ENCODE measurements at places on chromosomes 3 and 15.

GRCh38 chr3:15629860-15630597 is 28.5 kb downstream of the BTD start:
- DNase-seq = peak; percentile 93

DNA sequence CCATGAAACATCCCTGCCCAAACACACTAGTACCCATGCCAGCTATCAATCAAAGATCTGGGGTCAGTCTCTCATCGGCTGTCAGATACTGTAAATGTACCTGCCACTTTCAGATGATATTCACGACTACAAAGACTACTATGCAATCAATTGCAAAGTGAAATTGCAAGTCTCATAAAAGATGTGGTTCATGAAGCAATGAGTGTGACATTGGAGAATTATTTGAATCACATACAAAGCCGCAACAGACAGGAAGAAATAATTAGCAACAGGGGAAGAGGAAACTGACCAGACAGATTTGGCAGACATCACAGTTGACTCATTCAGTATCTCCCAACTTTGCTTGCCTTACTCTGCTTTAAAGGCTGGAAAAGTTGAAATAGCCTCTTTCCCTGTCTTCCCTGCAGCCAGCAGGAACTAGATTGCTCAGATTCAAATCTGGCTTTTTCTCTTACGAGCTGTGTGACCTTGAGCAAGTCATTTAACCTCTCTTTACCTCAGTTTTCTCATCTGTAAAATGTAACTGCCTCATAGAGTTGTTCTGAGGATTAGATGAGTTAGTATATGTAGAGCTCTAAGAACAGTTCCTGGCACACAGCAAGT is 95.7 kb upstream of the C3orf80 start:
- DNase-seq = peak; percentile 95

DNA sequence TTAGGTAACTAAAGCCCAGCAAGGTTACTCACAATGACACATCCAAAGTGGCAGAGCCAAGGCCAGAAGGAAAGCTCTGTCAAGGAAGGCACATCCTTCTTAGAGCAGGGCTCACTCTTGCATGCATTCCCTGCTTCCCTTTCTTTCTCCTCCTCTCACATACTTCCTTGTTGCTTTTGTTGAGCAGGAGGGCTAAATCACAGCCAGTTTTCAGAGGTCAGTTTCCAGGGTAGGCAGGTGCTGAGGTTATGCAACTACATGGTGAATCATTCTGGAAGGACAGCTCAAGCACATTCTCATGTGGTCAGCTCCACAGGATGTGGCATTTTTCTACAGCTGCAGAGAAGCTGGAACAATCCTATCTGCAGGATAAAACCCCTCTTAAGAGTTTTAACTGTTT is 275.6 kb downstream of the ZNF621 start:
- peak; percentile 91 for DNase-seq

DNA sequence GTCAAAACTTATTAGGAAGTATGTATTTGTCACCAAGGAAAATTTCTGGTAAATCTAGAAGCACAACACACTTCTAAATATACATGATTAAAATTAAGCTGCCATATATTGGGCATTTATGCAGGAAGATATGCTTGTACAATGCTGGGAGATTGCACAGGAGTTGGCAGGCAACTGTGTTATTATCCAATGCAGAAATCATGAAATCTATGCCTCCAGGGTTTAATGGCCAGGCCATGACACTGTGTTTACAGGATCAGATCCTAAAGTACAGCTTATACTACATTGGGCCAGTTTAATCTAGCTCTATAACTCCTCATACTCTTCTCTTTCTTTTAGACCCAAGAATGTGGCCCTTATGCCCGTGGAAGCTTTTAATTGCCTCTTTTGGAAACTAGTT is 391.4 kb upstream of the DPH6 start:
- DNase-seq = no peak

DNA sequence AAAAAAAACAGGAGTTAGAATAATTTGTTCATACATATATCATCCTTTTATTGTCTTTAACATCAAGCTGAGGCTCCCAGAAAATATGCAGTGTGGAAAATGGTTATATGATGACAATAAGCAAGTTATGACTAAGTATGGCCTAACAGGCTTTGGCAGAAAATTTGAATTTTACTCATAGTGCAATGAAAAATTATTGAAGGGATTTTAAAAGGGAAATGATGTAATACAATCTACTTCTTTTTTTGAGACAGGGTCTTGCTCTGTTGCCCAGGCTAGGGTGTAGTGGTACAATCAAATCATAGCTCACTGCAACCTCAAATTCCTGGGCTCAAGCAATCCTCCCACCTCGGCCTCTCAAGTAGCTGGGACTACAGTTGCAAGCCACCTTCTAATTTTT is 78.7 kb downstream of the FAIM start:
- peak; percentile 41 for DNase-seq
